ENCODE measurements at places on chromosomes 3 and 15.

DNA sequence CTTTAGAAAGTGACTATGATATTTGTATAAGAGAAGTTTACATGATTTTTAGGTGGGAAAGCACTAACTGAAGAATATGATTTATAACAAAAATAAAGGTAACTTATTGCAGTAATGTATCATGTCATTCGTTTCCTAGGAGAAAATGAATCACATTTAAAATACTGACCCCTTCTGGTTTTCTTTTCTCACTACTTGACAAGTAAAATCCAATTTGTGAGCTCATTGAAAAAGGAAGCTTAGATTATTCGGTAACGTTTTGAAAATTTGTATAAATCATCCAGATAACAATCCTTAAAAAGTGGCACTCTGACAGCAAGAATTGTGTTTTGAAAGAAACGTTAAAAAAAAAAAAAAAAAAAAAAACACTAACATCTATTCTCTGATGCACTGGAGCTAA, 39.0 kb downstream of the NSUN3 start:
- peak; percentile 11 for DNase-seq

DNA sequence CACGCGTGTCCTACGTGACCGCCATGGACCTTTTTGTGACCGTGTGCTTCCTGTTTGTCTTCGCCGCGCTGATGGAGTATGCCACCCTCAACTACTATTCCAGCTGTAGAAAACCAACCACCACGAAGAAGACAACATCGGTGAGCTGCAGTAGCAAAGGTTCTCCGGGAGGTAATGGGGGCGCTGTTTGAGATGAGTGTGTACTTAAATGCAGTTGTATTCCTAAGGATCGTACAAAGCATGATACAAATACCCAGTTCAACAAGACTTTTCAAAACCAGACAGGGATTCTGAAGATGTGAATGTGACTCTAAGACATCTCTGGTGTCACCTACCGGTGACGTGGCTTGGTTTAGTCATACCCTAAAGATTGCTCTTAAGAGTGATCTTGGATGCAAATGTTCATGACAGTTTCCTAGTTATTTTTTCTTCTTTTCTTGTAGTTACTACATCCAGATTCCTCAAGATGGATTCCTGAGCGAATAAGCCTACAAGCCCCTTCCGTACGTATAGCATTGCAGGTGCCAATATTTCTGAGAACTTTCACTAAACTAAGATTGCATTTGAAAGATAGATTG, 556.6 kb downstream of the GABRG3 start:
- no peak for DNase-seq

DNA sequence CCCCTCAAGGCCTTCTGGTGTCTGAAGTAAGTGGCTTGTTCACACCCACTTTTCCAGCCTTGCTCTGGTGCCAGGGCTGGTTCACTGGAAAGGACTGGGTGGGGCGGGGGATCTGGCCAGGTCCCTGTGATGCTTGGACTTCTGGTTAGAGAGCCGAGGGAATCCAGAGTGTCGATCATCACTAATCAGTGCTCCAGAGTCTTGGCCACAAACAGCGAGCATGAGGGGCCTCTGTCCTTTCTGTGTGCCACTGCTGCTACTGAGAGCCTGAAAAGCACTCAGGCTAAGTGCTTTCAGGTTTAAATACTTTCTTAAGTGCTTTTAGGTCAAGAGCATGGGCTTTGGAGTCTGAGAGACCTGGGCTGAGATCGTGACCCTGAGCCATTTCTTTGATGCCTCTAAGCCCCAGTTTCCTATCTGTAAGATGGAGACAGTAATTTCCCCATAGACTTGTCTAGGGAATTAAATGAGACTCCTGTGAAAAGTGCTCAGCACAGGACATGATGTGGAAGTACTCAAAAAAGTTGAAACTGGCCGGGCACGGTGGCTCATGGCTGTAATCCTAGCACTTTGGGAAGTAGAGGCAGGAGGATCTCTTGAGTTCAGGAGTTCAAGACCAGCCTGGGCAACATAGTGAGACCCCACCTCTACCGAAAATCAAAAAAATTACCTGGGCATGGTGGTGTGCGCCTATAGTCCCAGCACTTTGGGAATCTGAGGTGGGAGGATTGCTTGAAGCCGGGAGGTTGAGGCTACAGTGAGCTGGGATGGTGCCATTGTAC, 53.8 kb upstream of the SEC22A start:
- DNase-seq: no peak

DNA sequence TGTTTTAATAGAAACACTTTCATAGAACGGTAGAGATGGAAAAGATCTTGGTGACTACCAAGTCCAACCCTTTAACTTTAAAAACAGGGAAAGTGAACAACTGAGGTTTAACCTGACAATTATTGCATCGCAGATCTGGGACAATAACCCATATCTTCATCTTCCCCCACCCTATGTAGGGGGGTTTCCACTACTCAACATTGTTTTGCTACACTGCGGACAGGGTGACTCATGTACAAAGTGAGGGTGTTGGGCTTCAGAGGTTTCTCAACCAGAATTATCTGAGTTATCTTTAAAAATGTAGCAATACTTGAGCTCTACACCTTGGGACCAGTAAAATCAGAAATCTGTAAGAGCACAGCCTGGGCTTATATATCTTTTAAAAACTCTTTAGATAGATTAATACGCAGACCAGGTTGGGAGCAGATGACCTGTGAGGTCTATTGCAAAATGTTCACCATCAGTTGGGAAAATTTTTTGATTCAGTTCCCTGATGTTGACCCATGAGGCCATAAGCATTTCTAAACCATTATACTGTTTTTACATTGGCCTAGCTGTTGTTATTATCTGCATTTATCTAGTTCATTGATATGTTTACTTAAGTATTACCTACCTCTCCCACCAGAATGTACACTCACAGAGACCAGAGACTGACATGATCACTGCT, 103.6 kb upstream of the ICE2 start:
- no peak for DNase-seq

- no peak for DNase-seq
Measured at GRCh38 chr15:45729141-45729540, 94.3 kb downstream of the SQOR start.

GRCh38 chr3:8282541-8283165, 219.0 kb upstream of the LMCD1 start:
- no peak for DNase-seq

DNA sequence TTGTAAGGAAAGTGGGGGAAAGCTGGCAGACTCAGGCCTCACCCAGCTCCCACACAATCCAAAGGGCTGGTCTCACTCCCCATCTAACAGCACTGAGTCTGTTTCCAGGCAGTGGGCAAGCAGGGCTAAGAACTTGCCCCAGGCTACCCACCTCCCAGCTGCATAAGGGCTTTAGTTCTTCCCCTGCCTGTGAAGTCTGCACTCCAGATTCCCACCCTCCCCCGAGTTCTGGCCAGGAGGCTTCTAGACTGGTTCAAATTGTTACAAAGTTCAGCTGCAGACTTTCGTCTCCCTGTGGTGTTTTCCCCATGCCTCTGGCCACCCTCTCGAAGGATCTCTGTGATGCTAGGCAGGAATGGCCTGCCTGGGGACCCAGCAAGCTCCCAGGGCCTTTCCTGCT, 11.2 kb downstream of the EHHADH start:
- no peak for DNase-seq

GRCh38 chr3:36456784-36457183, 76.5 kb downstream of the STAC start:
- no peak for DNase-seq

DNA sequence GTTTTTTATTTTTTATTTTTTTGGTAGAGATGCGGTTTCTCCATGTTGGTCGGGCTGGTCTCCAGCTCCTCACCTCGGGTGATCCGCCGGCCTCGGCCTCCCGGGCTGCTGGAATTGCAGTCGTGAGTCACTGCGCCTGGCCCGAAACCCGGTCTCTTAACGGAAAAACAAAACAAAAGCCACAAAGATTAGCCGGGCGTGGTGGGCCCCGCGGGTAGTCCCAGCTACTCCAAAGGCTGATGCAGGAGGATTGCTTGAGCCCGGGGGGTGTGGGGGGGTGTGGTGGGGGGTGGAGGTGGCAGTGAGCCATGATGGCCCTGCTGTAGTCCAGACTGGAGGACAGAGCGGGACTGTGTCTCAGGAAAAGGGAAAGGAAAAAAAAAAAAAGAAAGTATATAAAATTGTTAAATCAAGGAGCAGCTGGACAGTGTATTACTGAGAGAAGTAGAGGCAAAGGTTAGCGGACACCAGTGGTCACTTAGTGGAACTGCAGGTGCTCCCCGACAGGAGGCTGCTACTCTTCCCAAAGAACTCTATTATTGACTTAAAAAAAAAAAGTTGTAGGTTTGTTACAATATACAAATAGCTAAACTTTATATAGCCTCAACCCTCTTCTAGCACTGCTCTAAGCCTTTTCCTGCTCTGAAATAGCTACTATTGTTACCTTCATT, 30.3 kb upstream of the TUBGCP5 start:
- DNase-seq: peak; percentile 53

- no peak for DNase-seq
Measured at GRCh38 chr3:45997942-45998341, 2.3 kb upstream of the FYCO1 start.

GRCh38 chr3:113496924-113497323, 18.0 kb downstream of the SPICE1 start:
- no peak for DNase-seq

- DNase-seq: no peak
Measured at GRCh38 chr15:68792901-68793766, 27.6 kb downstream of the ANP32A start.

DNA sequence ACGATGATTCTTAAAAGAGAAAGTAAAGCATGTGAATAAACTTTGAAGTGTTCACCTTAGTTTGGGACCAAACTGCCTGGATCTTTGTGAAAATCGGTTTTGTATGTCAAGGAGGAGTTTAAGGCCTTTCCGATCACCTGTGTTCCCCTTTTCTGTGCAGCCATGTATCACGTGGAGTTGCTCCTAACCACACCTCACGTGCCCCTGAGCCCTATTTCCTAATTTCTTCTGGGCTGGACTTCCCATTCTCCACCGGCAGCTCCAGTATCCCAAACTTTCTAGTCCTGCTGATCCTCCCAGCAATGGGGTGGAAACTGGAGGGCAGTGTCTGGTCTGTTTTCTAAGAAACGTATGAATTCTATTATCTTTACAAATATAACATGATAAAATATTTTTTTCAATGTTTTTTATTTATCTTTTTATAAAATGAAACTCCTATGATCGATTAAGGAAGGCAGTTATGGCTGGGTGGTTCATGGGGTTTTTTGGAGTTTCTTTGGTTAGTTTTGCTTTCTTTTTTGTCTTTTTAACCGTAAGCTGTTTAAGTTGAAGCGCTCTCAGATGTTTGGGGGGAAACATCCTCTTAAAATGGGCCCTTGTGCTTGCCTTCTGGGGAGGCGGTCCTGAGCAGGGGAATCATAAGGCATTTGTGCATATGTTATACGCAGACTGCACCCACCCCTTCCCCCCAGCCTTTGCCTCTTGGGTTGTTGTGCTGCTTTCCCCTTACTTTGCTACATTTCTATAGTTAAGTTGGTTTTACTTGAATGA, 43.6 kb upstream of the WWTR1 start:
- DNase-seq: no peak

- DNase-seq: peak; percentile 95
Measured at GRCh38 chr3:194685718-194686413, at the start of gene FAM43A. TSS of gene FAM43A (plus strand) at chr3:194685883. CDS start at chr3:194686827, 944 bp downstream.

DNA sequence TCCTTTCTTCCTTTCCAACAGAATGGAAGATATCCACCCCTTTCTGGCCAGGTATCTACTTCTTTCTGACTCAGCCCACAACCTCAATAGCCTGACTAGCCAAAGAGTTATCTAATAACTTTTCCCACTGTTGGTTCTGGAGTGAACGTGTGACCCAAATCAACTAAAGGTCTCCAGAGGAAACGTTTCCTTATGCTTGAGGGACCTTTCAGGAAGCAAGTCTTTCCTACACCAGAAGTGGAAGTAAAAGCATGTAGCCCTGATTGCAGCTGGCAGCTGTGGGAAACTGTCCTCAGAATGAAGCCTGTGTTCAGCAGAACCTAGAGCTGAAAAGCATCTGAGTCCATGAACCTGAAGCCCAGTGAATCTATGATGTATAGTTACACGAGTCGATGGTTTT, 34.7 kb upstream of the PHLDB2 start:
- no peak for DNase-seq

GRCh38 chr3:127162947-127163645, 29.8 kb upstream of the PRR23E start:
- DNase-seq: no peak

- DNase-seq: no peak
Measured at GRCh38 chr3:61221759-61222362, 29.4 kb downstream of the FHIT start.

- DNase-seq: no peak
Measured at GRCh38 chr3:27577504-27577903, 93.3 kb upstream of the SLC4A7 start.

DNA sequence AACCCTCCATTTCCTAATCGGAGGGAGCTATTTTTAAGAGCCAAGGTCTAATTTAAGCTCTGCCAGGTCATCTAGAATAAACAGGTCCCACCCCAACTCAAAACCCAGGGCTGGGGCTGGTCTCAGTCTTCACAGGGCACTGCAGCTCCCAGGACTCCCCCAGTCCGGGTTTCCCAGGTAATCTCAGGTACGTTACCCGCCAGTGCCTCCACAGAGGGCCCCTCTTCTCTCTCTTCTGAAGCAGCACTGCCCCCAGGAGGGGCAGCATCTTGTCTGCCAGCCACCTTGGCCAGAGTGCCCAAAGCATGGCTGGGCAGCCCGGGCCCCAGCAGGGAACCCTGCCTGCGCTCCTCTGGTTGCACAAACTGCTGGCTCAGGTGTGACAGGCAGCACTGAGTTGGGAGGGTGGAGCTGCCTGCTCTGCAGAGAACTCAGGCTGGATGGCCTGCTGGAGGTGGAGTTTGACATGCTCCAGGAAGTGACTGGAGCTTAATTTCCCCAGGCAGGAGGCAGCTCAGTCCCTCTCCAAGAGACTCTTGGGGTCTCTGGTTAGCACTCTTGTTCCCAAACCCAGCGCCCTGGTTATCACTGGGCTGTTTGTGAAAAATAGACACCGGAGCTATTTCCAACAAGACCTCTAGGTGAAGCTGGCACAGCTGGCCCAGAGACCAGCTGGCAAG, at the start of gene PLA2G4F:
TSS of gene PLA2G4F (minus strand) at position 394 of the 680 bp plus-strand sequence. CDS start at position 307, 87 bp downstream.
- DNase-seq: no peak

GRCh38 chr3:41448396-41448795, 249.1 kb downstream of the CTNNB1 start:
- no peak for DNase-seq

DNA sequence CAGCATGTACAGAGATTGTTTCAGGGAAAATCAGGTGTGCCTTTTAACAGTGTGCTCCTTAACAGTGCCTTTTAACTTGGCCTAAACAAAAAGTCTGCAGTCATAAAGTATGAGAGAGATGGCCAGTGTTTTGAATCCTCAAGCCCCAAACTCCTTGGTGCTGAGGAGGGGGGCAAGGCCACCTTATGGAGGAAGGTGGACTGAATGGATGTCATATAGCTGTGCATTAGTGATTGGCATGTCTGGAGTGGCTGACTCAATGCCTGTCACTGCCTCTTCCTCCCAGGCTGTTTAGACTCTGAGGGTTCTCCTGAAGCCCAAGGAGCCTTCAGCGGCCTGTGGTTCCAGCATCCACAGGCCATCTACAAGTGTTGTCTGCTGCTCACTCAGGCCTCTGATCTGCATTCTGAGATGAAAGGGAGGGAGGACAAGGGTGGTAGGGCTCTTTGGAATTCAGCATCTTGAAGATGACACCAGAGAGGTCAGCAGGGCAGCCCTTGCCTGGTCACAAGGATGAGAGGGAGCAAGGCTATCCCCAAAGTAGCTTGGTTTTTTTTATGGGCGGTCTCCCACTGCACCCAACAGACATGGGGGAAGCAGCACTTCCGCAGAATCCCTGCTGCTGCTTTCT, 1.5 kb downstream of the FOXL2NB start:
- DNase-seq: no peak

Data from COLO829 (cell line).